ENCODE measurements at places on chromosomes 5 and 9. TPM values are rescaled to one million over a fixed set of nuclear protein-coding genes. Genes with fewer than 3 reads are reported as not detected.
A peak's percentile ranks its signal among the peaks of the same experiment; 100 is the strongest.

GRCh38 chr5:5505815-5506214 lies 83.3 kb downstream of the ICE1 start:
- no peak for DNase-seq

Gene IFNA2
- polyA plus RNA-seq, result not detected

Gene ENTREP1
- polyA plus RNA-seq, result 0.04 TPM

- DNase-seq, result no peak
Measured at GRCh38 chr9:119094086-119094485, 275.1 kb downstream of the BRINP1 start.

- peak; percentile 75 for DNase-seq
Measured at GRCh38 chr9:130042885-130043653, at the start of gene FNBP1. TSS of gene FNBP1 (minus strand) at chr9:130043189. CDS start at chr9:130042975, 214 bp downstream.

DNA sequence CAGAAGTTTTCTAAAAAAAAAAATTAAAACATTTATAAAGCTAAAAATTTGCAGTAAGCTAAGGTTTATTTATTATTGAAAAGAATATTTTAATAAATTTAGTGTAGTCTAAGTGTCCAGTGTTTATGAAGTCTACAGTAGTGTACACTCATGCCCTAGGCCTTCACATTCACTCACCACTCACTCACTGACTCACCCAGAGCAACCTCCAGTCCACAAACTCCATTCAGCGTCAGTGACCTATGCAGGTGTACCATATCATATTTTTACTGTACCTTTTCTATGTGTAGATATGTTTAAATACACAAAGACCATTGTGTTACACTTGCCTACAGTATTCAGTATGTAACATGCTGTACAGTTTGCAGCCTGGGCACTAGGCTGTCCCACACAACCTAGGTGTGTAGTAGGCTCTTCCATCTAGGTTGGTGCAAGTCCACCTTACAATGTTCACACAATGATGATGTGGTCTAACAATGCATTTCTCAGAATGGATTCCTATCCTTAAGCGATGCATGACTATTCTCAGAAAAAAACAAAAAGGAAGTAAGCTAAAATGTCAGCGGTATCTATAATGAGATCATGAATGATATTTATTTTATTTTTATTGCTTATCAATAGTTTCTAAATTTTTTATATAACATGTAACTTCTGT lies 336.7 kb downstream of the AGTPBP1 start:
- no peak for DNase-seq

DNA sequence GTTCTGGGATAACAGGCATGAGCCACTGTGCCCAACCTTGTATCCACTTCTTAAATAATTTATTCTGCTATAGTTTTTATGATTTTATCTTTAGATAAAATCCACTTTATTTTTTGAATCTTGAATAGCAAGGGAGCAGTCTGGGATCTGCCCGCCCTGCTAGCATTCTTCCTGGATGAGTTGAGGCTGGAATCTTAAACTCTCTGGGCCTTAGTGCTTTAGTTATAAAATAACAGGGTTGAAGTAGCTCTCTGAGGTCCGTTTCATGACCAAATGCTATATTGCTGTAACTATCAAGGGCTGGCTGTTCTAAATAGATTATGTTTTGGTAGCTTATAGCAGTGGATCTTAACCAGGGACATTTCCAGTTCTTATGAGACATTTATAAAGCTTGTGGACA lies 20.8 kb downstream of the ACER2 start:
- DNase-seq, result peak; percentile 53

GRCh38 chr5:26833596-26833995 lies 204.8 kb downstream of the CDH9 start:
- DNase-seq, result no peak

Gene RASA1
- polyA plus RNA-seq, result 31.4 TPM

- peak; percentile 16 for DNase-seq
Measured at GRCh38 chr9:133830310-133830709, 92.2 kb upstream of the SARDH start.

DNA sequence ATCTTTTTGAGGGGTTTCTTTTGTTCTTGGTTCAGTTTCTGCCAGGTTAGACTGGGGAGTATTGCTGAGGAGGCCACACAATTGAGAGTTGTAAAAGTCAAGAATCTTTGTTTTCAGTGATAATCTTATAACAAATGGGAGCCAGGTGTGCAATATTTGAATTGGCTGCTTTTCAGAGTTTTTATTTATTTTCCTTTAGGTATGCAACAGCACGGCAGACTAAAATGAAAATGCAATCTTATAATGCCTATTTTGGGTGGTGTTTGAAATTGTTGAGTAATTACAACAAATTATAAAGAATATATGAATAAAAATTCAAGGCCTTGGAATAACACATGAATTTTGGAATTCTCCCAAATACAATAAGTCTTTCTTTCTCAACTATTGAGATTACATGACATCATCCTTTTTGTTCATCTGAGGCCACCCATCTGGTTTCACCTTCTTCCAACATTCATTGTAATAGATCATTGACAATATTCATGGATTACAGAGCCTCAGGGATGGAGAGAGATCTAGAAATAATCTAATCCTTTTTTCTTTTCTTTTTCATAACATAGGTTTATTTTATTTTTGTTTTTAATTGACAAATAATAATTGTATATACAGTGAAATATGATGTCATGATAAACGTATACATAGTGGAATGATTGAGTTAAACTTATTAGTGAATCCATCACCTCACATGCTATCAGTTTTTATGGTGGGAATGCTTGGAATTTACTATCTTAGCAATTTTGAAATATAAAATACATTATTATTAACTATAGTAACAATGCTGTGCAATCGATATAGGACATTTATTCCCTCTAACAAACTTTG lies 1061.0 kb downstream of the NR2F1-AS1 start:
- DNase-seq, result peak; percentile 15

GRCh38 chr9:129704807-129705206 lies 39.4 kb downstream of the PRRX2 start:
- DNase-seq, result no peak

All from IMR-90 (cell line).